SW 1271 (cell line): ENCODE measurements at places on chromosomes 2 and 18.
A peak's percentile ranks its signal among the peaks of the same experiment; 100 is the strongest.

- DNase-seq, result no peak
Observed at GRCh38 chr2:19352946-19353720, 5.3 kb downstream of the OSR1 start.

DNA sequence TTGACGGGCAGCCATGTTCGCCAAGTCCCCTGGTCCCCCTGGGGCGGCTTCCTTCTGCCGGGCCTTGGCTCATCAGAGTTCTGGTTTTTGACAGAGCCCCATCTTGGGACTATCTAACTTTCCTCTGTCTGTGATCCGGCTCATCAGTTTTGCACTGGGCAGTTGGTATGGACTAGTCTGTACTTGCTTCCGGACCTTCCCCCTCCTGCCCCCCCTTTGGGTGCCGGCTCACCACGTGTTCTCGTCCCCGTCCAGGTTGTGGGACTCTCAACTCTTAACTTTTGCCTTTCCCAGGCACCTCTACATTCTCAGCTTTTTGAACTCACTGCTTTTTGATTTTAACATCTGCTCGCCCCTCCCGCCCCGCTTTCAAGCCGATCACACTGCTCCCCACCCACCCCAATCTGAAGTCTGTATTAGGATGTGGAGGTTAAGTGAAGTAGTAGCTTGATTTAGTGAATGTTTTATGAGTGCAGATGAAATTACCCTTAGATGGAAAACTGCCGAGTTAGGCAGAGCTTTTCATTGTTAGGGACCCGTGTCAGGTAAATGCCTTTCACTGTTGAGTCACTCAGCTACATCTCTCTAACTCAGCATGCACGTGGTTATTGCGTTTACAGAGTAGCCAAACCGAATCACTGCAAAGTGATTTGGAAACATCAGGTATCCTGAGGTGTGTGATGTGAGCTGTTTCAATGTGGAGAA, 874 bp downstream of the WDR43 start:
- no peak for DNase-seq

- no peak for DNase-seq
Observed at GRCh38 chr2:216765761-216766262, 70.5 kb upstream of the IGFBP5 start.

- no peak for DNase-seq
Observed at GRCh38 chr2:100321866-100322820, at the start of gene LONRF2. TSS of gene LONRF2 (minus strand) at chr2:100322501. CDS start at chr2:100322093, 408 bp downstream.

DNA sequence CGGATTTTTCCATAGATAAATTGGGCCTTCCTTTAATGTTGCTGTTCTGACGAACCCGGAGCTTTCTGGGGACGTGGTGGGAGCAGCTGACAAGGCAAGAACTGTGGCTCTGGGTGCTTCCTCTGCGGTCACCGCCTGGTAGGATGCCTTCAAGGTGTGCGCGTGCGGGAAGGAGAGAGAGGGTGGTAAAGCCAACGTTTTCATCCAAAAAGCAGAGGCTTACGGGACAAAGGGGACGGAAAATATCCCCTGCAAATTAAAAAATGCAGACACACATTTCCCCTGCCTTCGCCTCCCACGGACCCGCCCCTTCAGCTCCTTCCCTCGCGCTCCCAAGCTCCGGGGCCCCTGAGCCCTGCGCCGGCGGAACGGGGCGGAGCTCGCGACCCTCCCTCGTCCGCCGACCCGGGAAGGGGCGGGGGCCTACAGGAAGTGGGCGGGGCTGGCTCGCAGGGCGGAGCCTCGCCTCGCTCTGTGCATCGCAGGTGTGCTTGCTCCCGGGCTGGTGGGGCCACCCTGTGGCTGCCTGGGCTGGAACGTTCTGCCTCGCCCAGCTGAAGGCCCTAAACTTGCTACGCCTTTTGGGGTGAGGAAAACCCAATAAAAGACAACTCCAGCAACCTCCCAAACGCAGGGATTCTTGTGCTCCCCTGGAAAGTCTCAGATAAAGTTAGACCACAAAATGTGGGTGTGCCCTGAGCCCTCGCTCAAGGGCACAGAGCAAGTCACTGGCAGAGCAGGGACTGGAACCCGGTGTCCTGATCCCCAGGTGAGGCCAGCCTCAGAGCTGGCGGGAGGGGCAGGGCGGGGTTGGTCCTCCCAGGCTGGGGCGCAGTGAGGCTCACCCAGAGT, 25.4 kb upstream of the SLC66A3 start:
- DNase-seq, result no peak

DNA sequence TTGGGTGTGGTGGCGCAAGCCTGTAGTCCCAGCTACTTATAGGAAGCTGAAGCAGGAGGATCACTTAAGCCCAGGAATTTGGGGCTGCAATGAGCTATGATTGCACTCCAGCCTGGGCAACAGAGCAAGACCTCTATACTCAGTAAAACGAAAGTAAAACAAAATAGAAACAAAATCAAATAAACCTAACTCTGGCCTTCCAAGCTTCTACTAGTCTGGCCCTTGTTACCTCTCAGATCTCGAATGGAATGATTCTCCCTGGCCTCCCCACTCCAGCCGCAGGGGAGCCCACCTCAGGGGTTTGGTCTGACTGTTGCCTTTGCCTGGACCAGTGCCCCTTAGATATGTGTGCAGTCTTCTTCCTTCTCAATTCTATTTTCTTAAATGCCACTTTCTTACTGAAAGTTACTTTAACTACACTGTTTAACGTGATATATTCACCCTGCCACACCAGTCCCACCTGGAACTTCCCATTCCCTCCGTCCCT, 160.0 kb upstream of the GCFC2 start:
- DNase-seq, result no peak

GRCh38 chr18:49646873-49647272, 85.0 kb downstream of the LIPG start:
- no peak for DNase-seq

DNA sequence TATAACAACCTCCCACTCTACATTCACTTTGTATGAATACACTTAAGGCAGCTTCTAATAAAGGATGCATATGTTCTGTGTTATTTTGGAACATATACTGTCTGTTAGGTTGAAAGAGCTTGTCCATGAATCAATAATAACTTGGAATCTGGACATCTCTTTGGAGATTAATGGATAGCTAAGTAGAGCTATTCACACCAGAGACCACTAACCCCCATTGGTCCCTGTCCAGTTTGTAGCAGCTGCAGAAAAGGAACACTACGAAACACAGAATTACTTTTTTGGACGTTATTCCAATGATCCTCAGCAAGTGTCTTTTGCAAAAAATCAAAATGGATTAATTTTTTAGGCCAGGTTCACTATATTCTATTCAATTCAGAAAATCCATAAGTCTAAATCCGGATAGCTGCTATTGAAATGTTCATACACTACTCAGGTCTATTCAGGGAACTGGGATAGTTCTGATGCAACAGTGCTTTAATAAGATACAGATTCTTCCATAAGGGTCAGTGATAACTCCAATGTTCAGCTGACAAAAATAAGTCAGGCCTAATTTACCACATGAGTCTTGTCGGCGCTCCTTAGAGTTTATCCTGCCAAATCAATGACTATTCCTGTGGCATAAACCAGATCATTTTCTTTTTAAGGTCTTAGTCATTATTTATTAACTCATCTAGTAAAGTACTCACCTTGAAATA, 44.2 kb downstream of the NRXN1 start:
- no peak for DNase-seq

- DNase-seq, result no peak
Observed at GRCh38 chr2:99998651-99999320, 143.6 kb downstream of the AFF3 start.

DNA sequence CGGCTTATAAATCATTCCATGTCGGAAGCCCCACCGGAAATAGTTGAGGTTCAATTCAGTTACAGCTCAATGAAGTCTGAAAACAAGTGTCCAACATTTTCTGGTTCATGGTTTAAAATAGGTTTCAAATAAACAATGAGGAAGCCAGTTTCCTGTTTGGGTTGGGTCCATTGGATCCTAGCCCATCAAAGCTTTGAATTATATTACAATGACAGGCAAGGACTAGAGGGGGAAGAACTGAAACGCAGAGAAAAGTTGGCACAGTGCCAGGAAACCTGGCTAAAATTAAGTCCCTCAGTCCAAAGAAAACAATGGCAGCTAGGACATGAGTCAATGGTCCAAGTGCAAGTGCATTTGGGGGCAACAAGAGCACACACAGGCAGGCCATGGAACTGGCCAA, 32.0 kb downstream of the SLC14A1 start:
- no peak for DNase-seq

- DNase-seq, result no peak
Observed at GRCh38 chr18:61609131-61609530, 275.9 kb downstream of the CDH20 start.

DNA sequence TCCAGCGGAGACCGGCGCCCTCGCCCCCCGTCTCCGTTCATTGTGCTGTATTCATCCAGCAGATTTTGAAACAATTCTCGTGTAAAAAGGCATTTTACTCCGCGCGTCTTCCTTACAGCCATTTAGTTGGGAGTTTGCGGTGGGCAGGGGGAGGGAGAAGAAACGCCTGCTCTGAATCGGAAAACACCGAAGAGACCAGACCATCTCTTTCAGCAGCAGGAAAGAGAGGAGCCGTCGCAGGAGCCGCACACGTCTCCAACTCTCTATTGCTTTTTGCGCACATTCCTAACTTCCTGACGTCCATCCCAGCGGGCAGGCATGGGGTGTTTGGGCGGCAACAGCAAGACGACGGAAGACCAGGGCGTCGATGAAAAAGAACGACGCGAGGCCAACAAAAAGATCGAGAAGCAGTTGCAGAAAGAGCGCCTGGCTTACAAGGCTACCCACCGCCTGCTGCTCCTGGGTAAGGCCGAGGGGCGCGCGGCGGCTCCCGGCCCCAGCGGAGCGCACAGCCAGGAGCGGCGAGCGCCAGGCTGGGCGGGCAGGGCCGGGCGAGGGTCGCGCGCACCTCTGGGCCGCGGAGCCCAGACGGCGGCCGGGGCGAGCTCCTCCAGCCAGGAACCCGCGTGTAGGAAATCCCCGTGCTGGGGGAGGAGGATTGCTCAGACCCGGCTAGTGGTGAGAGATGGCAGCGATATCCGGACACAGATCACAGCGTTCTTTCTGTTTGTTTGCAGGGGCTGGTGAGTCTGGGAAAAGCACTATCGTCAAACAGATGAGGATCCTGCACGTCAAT, 63.2 kb downstream of the GNAL start:
- DNase-seq, result no peak

GRCh38 chr18:46155641-46156051, 51.5 kb downstream of the HAUS1 start:
- peak; percentile 41 for DNase-seq

DNA sequence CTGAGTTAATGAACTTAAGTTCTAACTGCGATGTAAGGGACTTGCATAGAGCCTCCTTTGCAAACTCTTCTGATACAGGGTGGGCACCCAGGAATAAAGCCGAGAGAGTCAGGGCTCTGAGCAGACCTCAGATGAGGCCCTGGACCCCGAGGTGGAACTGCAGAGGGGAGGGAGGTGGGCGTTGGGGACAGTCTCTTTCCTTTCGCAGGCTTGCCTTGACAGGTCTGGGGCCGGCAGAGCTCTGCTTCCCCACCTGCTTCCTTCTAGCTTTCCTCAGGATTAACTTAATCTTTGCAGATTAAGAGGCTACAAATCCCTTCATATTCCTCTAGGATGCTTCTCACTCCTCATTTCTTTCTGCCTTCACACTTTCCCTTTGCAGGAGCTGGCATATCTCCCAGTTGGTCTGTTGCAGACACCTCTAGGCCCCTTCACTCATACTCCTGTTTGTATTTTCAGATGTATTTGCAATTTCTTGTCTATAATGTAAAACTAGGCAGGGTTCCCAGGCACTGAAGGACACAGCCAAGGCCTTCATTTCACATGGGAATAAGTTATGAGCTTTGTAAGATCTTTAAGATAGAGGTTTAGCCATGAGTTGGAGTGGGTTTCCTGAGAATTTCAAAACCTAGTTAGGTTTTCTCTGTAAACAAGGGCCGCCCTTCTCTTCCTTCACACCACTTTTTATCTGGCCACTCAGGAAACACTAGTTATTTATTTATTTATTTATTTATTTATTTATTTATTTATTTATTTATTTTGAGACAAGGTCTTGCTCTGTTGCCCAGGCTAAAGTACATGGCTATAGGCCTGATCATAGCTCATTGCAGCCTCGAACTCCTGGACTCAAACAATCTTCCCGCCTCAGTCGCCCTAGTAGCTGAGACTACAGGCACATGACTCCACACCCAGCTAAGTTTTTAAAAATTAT, 70.9 kb downstream of the MTCL1 start:
- no peak for DNase-seq

GRCh38 chr2:229419158-229419557, 148.1 kb upstream of the PID1 start:
- no peak for DNase-seq

- DNase-seq, result no peak
Observed at GRCh38 chr2:25257032-25257552, 84.6 kb downstream of the DNMT3A start.

GRCh38 chr2:30612371-30612770, 165.3 kb downstream of the LCLAT1 start:
- no peak for DNase-seq

DNA sequence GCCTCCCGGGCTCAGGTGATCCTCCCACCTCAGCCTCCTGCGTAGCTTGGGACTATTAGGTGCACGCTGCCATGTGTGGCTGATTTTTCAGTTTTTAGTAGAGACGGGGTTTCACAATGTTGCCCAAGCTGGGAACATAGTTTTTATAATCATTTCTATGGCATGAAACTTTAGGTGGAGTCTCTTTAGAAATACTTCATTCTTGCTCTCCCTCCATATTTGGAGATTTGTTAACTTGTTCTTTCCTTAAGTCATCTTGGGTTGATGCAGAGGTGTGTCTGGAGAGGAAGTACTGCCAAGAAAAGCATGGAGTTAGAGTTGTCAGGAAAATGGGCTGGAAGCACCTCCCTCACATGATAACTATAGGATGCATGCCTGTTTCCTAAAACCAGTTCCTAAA, 17.4 kb downstream of the ZNF532 start:
- DNase-seq, result no peak

DNA sequence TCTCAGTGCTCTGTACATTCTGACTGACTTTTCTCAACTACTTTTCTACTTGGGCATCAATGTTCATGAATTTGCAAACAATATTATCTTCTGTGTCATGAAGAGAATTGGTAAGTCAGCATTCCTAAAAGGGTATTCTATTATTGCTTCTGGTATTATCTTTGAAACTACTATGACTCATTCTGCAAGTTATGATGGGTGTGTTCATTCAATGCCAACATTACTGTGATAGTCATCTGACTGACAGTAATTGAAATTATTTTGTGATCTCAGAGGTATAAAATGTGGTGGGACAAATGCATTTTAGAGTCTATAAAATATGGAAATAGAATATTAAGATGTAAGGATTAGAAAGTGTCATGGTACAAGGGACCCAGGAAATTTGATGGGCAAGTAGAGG, 736.0 kb upstream of the CELF4 start:
- no peak for DNase-seq

DNA sequence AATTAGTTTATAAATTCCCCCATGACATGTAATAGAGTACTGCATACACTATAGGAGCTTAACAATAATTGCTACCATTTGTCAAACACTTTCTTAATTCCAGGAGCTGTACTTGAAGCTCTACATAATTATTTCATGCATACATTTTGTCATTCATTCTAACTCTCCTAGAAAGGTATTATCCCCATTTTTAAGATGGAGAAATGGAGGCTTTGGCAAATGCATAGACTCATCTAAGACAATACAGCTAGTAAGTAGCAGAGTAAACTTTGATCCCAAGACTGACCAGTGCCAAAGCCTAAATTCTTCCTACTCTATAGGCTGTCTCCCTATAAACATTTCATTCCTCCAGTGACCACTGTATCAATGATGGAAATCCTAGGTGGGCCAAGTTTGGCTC, 42.6 kb upstream of the TMEM247 start:
- DNase-seq, result no peak
